Bone marrow (tissue), 2 donors: ENCODE measurements at places on chromosomes 7 and 10.

- no peak for DNase-seq
These were observed 29.1 kb upstream of the CABCOCO1 start for GRCh38 chr10:61633665-61634064.

- DNase-seq = no peak
These were observed 4.9 kb downstream of the FAM149B1 start for GRCh38 chr10:73172867-73173266.

GRCh38 chr10:35922876-35923600, 280.9 kb upstream of the FZD8 start:
- DNase-seq = no peak

- DNase-seq = no peak
These were observed 63.8 kb downstream of the MKI67 start for GRCh38 chr10:128062331-128062880.

GRCh38 chr10:61943674-61944378, 42.3 kb downstream of the ARID5B start:
- DNase-seq = no peak

DNA sequence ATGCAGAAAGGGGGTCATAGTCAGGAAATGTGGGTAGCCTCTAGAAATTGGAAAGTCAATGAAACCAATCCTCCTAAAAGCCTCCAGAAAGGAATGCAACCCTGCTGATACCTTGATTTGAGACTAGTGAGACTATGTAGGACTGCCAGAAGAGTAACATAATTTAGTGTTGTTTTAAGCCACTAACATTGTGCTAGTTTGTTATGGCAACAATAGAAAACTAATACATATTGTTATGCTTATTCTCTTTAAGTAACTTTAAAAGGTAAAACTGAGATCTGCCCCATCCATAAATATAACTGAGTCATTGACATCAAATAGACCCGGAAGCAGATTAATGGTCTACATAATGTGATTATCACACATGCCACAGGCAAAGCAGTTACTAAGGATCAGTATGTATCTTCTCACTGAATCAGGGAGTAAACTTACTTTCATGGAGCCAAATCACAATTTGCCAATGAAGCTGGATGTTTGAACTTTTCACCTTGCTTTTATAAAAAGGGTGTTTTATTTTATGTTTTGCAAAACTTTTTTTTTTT, 146.4 kb upstream of the TMEM106B start:
- DNase-seq = no peak

DNA sequence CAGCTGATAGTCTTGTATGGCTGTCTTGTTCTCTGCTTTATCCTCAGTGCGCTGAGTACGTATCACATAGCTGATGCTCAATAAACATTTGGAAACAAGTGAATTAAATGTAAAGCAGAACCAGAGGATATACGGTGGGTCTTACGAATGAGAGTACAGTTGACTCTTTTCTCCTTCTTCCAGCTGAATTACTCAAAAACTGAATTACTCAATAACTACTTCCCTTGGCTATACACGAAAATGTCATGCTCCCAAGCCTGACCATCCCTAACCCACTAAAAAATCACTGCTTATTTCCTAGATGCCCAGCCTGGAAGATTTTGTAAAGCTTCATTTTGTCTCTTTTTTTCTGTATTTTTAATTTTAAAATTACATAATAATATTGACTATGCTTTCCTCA, 3.2 kb upstream of the RSU1 start:
- DNase-seq = no peak

DNA sequence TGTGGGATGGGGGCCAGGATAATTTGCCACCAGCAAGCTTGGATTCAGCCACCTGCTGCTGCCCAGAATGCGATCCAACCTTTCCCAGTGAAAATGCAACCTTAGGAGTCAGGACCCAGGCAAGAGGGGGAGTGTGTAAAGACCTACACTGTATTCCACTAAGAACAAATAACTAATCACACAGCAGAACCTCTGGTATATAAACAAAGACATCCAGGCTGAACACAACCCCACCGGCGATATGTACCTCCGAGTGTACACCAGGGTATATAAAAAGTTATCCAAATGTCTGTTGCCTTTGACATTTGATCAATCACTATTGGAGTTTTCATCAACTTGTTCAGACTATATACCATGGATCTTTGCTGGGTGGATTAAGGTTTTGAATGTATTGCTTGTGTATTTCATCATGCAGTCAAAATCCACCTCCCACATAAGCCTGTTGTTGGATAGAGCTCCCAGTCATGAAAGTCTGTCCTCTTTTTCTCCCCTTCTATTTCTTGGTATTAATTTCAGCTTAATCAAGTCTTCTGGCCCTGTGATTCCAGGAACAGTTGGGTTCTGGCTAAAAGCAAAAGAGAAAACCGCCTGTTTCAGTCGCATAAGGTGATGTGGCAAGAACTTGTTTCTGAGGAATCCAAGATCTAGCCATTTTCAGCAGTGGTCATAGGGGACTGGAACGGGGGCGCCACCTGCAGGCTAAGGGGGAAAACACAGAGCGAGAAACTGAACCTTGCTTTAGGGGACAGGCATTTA, 290.7 kb downstream of the CCDC3 start:
- peak; percentile 18 for DNase-seq

- peak; percentile 62 for DNase-seq
These were observed 372 bp upstream of the TMEM130 start for GRCh38 chr7:98870121-98870651.

DNA sequence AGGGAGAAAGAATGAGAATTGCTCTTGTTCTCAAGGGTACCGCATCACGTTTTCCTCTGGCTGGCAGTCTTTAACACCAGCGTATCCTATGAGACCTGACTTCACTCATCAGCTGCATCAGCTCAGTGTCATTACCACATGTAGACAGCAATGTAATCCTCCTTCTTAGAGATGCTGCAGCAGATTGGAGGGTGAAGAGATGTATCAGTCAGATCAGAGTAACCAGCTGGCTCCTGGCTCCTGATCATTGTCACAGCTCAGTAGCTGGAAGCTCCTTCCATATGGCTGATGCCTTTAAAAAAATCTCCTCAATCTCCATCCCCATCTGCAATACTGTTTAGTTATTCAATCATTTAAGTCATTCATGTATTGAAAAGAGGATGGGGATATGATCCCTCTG, 39.7 kb upstream of the EPHB6 start:
- no peak for DNase-seq

DNA sequence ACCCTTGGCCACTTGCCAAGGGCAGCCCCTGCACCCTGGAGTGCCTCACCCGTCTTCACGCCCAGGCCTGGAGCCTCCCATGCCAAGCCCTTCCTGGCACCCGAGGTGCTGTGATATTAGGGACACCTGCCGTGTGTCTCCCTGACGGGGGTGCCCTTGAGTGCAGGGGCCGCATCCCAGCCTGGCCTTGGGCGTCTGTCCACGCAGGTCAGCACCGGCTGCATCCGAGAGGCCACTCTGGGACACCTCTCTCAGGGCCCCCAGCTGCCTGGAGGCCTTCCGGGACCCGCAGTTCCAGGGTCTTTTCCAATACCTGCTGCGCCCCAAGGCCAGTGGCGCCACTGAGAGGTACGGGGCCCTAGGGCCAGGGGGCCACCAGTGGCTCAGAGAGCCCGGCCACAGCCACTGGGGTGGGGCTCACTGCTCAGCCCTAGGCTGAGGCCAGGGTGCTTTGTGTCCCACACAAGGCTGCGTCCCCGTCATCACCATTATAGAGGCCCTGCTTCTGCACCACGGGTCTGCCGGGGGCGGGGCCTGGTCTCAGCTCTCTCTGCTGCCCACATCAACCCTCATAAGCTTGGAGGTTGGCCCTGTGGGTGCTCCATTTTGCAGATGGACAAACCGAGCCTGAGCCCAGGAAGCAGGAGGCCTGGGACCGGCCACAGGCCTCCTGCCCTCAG, 12.7 kb downstream of the AP5Z1 start:
- DNase-seq = no peak

DNA sequence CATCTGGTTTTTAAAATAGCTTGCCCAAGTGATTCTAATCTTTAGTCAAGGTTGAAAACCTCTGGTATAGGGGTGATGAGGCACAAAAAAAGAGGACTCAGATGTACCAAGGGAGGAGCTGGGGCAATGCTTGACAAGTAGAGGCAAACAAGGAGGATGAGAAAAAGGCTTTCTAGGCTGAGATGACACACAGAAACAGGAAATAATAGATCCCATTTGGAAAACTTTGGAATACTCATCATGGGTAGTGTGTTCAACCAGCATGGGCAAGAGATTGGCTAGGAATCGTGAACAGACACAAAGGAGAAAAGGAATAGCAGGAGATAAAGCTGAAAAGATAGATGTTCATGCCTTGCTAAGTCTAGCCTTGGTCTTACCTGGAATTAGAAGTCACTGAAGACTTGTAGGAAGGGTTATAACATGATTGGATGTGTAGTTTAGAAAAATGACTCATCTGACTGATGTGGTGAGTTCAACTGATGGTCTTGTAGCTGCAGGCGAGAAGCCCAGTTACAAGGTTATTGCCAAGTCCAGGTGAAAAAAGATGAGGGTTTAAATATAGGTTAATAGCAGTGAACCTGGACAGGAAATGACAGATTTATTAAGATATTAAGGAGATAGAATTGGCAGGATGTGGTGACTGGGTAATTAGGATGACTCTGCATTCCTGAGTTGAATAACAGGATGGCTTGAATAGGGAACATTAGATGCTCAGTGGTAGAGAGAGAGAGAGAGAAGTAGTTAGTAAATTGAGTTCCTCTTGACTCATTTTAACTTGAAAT, 214.0 kb upstream of the LRGUK start:
- no peak for DNase-seq

GRCh38 chr10:96272316-96273280, 1.2 kb upstream of the BLNK start:
- no peak for DNase-seq

- no peak for DNase-seq
These were observed 61.4 kb downstream of the ABI1 start for GRCh38 chr10:26799342-26799741.

DNA sequence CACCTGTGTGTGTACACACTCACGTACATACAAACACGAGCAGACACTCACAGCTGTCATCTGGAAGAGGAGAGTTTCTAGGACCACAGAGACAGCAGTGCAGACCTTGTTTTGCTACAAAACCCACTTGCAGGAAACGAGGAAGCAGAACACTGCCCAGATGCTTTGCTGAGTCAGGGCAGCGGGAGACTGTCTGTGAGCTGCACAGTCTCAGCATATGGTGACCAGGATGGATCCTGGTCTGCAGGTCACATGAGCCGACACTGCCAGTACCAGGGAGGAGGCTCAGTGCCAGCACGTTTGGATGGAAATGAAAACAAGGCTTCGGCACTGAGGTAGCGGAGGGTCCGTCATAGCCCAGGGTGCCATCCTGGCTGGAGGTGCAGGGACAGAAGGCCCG, 117.6 kb upstream of the DPP6 start:
- no peak for DNase-seq

GRCh38 chr7:117132321-117133120, 179.2 kb downstream of the ST7 start:
- no peak for DNase-seq

DNA sequence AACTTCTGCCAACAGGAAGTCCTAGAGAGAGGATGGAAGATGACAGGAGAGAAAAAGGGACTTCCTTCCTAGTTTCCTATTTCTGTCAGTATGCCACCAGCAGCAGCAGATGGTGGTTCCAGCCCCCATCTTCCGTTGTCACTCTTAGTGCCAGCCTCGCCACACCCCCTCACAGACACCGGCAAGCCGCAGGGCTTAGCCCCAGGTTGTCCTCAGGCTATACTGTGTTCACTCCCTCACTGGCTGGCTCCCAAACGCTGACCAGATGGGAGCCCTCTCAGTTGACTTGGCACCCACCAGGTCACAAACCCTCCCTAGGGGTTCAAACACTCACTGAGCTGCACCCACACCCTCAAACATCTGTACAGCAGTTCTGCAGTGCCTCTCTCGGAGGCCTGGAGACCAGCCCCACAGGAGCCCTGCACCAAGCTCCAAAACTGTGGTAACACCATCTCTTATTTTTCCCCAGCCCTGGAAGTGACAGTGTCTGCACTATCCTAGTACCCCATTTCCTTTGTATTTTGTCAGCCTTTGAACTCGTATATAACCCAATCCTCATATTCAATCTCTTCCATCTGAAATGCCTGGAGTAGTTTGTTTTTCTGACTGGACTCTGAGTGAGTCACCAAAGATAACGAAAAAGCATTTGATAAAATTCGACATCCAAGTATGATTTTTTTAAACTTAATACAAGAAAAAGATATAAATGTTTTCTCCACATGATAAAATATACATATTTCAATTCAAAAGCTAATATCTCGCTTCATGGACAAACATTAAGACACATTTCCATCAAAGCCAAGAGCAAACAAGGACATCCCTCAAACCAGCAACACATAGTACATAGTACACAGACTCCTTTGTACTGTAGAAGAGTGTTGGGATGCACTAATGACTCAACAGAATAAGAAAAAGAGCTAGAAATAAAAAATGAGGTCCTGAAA, 34.5 kb downstream of the SMURF1 start:
- DNase-seq = peak; percentile 37

GRCh38 chr10:27541796-27542729, 38.0 kb downstream of the RAB18 start:
- DNase-seq = no peak

DNA sequence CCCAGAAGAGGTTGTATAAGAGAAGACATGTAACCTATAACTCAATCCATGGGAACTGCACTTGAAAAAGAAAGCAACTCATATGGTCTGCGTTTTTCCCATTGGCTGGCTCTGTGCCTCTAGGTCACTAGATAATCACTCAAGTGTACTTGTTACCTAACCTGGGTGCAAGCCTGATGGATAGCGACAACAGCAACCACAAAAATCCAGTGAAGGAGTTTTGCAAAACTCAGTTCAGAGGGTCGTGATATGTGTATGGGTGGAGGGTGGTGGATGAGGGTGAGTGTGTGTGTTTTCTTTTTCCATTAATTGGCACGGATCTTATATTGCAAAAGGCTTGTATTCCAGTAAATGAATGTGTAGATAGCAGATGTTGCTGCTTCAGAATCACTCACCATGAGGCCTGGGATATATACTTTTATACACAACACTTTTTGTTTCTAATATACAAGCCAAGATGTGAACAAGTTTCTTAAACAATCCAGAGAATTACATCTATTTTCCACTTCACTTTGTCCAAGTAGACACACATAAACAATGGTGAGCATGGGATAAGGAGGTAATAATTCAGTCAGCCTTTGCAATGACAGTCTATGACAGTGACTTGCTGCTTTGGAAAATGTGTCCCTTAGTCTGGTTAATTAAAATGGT, 286.9 kb upstream of the DKK1 start:
- DNase-seq = no peak

DNA sequence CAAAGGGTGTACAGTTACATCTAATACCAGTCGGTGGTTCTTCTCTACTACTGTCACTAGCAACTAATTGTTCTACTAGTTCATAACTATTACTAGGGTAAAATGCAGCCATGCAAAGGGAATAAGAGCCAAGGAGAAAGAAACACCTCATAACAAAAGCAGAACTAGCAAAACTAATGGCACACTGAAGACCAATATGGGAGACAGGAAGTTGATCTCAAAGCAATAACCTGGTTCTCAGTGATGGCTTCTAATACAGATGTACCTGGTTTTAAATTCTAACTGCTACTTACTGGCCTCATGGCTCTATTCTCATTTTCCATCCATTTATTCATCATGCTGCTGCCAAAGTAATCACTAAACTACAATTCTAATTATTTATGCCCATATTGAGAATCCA, 170.3 kb downstream of the SEMA3E start:
- no peak for DNase-seq

GRCh38 chr7:44769376-44769775, 20.7 kb downstream of the ZMIZ2 start:
- no peak for DNase-seq
